Cardiac muscle cell (in vitro differentiated cells and primary cell): ENCODE measurements at places on chromosomes 5 and 9. TPM values are rescaled to one million over a fixed set of nuclear protein-coding genes. Genes with fewer than 3 reads are reported as not detected.

- no peaks in the 10 kb centered on the region for H3K4me1 ChIP-seq
- no peaks in the 10 kb centered on the region for H3K27me3 ChIP-seq
- DNase-seq, result no peak
- H3K36me3 ChIP-seq, result no peaks in the 10 kb centered on the region
Observed at GRCh38 chr5:9557696-9558095, 11.8 kb upstream of the SEMA5A start.

GRCh38 chr5:73893813-73894212 is 267.8 kb downstream of the ARHGEF28 start:
- no peaks in the 10 kb centered on the region for H3K36me3 ChIP-seq
- DNase-seq, result no peak
- no peaks in the 10 kb centered on the region for H3K4me1 ChIP-seq

- H3K27me3 ChIP-seq, result no peaks in the 10 kb centered on the region
- DNase-seq, result peak; percentile 58
- H3K27ac ChIP-seq, result no peak overlapping the region
- peaks cover 31% of the 10 kb centered on the region for H3K4me1 ChIP-seq
- no peaks in the 10 kb centered on the region for H3K36me3 ChIP-seq
Observed at GRCh38 chr9:77943057-77943456, 88.6 kb downstream of the GNAQ start.

- no peaks in the 10 kb centered on the region for H3K36me3 ChIP-seq
- H3K27ac ChIP-seq, result no peak overlapping the region
- DNase-seq, result no peak
- no peaks in the 10 kb centered on the region for H3K27me3 ChIP-seq
- H3K4me3 ChIP-seq, result no peak overlapping the region
Observed at GRCh38 chr9:108543251-108543778, 312.5 kb downstream of the ACTL7B start.

- no peak for DNase-seq
- no peak overlapping the region for H3K27ac ChIP-seq
Observed at GRCh38 chr5:87231037-87231808, 36.5 kb upstream of the RASA1 start.

DNA sequence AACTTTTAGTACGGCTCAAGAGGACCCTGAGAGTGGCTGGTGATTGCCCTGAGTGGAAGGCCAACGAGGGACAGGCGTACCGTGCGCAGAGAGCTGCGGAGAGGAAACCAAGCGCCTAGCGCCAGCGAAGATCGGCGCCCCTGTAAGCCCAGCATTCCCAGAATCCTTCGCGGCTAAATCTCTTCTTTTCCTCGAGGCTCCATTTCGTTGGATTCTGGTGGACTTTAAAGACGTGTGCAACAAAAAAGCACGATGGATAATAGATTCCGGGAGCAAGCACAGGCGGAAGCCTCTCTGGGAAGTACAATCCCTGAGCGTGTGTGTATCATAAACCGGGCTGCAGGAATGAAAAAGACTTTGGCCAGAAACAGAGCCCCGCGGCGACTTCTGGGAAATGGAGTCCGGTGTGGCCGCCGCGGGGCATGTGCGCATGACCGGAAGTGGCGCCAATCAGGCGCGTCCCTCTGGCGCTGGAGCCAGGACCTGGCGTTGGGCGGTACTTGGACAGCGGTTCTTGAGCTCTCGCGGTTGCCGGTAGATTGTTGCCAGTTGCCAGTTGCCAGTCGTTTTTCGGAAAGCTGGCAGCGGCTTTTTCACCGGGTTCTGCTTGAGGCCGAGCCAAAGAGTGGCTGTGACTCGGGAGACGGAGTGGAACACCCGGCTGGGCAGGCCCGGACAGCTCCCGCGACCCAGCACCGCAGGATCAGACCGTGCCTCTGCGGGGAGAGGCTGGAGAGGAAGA is at the start of gene ZNF79:
TSS of gene ZNF79 (plus strand) at position 449 of the 742 bp plus-strand sequence. CDS start 406 bp downstream, outside the sequence.
- no peaks in the 10 kb centered on the region for H3K36me3 ChIP-seq
- peak within 1 kb of the TSS; percentile 96 for H3K27ac ChIP-seq
- H3K4me1 ChIP-seq, result peaks cover 33% of the 10 kb centered on the region
- DNase-seq, result peak; percentile 94
- peak within 1 kb of the TSS; percentile 80 for H3K4me3 ChIP-seq

DNA sequence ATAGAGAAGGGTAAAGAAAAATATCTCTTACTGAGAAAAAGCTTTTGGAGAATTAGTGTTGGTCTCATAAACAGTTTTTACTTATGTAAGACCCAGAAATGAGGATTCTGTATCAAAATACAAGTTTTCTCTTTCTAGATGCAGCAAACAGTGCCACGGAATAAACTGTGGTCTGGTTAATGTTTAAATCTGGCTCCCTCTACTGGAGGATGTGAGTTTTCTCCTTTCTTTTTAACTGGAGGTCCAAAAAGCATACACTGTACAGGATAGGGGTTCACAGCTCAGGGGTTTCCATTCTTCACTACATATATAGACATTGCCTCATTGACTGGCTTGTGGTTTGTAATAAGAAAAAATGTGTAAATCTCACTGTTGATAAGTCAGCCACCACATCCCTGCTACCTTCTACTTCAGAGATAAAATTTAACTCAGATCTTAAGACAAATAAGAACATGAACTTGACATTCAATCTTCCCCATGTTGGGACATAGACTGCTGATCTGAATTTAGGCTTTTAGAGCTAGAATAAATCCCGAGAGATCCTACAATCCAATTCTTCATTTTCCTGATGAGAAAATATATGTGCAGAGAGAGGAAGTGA is 98.9 kb downstream of the CFAP95 start:
- no peaks in the 10 kb centered on the region for H3K4me1 ChIP-seq
- peak; percentile 74 for DNase-seq
- no peak overlapping the region for H3K4me3 ChIP-seq
- H3K27ac ChIP-seq, result no peak overlapping the region
- H3K36me3 ChIP-seq, result no peaks in the 10 kb centered on the region
- no peaks in the 10 kb centered on the region for H3K27me3 ChIP-seq

GRCh38 chr5:177169271-177169670 is 35.7 kb downstream of the NSD1 start:
- H3K4me3 ChIP-seq, result no peak overlapping the region
- H3K4me1 ChIP-seq, result peaks cover 7% of the 10 kb centered on the region
- H3K27ac ChIP-seq, result no peak overlapping the region
- DNase-seq, result no peak

- H3K4me3 ChIP-seq, result no peak overlapping the region
- H3K4me1 ChIP-seq, result peaks cover 5% of the 10 kb centered on the region
- no peaks in the 10 kb centered on the region for H3K27me3 ChIP-seq
- no peak for DNase-seq
Observed at GRCh38 chr5:138657360-138657759, 82.2 kb upstream of the HSPA9 start.

The ZDHHC21 gene
- 3.9 and 6.5 TPM in 2 replicates for polyA plus RNA-seq

The DNLZ gene
- 31.8 and 48.2 TPM in 2 replicates for polyA plus RNA-seq

The MELK gene
- polyA plus RNA-seq, result 11.5 and 23.4 TPM in 2 replicates

The SPINK6 gene
- not detected in 2 replicates for polyA plus RNA-seq

The NR2F1-AS1 gene
- polyA plus RNA-seq, result 0.21 and 0.49 TPM in 2 replicates
